ENCODE measurements at places on chromosomes 1 and 21.

GRCh38 chr1:17668195-17668594, 86.9 kb upstream of the ACTL8 start:
- no peak for DNase-seq

DNA sequence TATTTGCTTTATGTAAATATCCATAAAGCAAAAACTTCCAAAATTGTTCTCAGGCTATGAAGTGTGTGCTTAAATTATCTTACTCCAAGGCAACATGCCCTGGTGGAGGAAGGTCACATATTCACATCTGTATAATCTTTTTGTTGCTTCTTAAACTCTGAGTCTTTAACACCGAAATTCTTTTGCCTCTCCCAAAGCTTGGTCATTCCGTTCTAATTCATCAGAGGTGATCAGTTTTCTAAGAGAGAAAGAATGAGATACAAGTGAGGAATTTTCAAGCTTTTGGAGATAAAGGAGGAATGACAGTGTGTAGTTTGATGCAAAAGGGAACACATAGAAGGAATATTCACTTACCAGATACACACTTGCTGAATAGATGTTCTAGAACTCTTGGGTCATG, 561.7 kb downstream of the LTN1 start:
- no peak for DNase-seq

DNA sequence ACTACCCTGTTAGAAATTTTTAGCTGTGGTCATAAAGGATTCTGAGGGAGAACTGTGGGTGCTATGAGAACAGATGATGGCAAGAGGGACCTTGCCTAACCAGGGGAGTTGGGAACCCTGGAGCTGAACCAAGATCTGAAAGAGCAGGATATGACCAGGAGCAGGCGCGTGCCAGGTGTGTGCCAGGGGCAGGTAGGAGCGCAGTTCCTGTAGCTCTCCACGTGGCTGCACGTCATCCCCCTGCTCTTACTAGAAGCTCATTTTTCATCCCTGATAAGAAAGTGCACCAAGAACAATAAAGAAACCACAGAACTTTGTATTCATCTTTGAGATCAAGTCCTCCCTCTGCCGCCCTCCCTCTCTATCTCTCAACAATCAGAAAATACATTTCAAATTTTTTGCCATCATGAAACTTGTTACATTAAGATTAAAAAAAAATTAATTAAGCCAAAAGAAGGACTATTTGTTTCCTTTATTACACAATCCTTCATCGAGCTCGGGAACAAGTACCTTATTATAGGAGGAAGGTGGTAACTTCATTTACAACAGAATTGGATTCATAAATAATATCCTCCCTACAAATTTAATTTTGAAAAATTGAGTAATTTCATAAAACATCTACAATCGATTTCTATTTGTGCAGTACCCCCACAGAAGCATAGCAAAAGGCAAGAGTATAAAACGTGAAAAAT, 78.5 kb downstream of the SLC35F3 start:
- DNase-seq: no peak

- DNase-seq: no peak
These were observed 27.7 kb downstream of the THRAP3 start for GRCh38 chr1:36251794-36252481.

DNA sequence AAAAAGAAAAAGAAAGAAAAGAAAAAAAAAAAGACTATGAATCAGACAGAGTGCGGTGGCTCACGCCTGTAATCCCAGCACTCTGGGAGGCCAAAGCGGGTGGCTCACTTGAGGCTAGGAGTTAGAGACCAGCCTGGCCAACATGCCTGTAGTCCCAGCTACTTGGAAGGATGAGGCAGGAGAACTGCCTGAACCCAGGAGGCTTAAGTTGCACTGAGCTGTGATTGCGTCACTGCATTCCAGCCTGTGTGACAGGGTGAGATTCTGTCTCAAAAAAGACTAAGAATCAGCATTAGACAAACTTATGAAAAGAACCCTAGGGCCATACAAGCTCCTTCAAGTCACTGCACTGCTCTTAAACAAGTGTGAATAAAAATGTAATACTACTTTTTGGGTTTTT, 16.9 kb downstream of the PSMB4 start:
- no peak for DNase-seq

- no peak for DNase-seq
These were observed 742.2 kb upstream of the TMPRSS15 start for GRCh38 chr21:19145682-19146293.

GRCh38 chr1:45205011-45205909, 1.1 kb downstream of the ZSWIM5 start:
- no peak for DNase-seq

- no peak for DNase-seq
These were observed 11.3 kb downstream of the SLC30A2 start for GRCh38 chr1:26034504-26035202.

GRCh38 chr1:201896951-201897391, 8.3 kb downstream of the SHISA4 start:
- no peak for DNase-seq

- DNase-seq: no peak
These were observed 1.5 kb upstream of the NCAM2 start for GRCh38 chr21:20996421-20997310.

DNA sequence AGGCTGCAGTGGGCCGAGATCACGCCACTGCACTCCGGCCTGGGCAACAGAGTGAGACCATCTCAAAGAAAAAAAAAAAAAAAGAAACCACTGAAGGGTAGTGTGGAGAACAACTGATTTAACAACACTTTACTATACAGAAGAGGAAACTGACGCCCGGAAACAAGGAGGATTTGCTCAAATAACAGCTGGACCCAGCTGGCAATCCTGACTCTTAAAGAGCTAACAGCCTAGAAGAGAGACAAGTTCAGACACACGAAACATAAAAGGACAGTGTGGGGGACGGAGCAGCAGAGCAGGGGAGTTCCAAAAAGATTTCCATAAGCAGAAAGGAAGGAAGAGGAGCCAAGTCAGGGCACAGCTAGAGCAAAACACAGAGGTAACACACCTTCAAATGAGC, 4.4 kb downstream of the ECHDC2 start:
- no peak for DNase-seq

- DNase-seq: no peak
These were observed 134.6 kb downstream of the TPR start for GRCh38 chr1:186240436-186240835.

DNA sequence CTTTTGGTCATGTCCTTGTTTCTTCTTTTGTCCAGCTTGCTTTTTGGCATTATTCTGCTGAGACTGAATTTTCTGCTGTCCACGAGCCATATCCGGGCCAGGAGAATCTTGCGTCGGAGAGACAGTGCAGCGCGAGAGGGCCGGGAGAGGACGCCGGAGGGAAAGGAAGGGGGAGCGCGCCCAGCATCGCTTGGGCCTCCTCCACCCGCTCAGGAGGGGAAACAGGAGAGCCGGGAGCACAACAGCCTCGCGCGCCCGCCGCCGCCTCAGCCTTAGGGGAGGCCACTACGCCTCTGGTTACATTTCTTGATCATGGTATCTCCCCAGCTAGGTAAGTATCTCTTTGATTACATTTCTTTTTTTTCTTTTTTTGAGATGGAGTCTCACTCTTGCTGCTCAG, 7.4 kb upstream of the DEGS1 start:
- DNase-seq: no peak

GRCh38 chr1:203185585-203185984, 919 bp downstream of the CHI3L1 start:
- no peak for DNase-seq
